ENCODE measurements at places on chromosomes 1 and 21. TPM values are rescaled to one million over a fixed set of nuclear protein-coding genes. Genes with fewer than 3 reads are reported as not detected.

DNA sequence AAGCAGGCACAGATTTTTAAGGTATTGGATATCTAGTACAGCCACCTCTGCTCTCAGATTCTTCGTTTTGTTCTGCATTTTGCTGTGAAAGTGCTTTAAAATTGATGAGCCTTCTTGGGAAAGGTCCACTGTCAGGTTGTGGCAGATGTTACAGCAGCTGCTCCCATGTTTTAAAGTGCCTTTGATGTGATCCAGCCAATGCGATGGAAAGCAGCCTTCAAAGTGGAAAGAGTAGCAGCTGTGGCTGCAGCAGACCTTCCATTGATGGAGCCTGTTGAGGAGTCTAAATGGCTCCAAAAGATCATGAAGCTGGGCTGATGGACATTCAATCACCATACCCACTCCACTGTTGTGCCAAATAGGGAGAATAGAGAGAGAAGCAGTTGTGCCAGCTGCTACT lies 816.9 kb downstream of the PLA2G4A start:
- H3K27me3 ChIP-seq, result no peaks in the 10 kb centered on the region
- no peak overlapping the region for H3K4me3 ChIP-seq
- no peak overlapping the region for H3K27ac ChIP-seq
- H3K36me3 ChIP-seq, result no peaks in the 10 kb centered on the region

DNA sequence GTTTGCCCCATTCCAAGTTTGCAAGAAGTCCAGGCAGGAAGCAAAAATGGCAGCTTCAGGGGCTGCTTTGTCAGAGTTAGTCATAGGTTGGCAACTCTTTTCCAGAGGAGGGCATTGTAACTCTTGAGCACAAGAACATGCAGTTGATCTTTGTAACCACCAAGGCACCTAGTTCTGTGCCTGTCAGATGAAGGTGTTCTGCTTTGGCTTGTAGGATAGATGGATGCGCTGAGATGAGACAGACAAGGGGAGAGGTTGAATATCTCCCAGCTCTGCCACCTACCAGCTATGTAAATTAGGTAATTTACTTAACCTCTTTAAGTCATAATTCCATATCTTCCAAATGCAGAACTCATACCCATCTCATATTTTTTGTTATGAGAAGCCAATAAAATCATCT lies 89.3 kb downstream of the ZNF648 start:
- H3K36me3 ChIP-seq, result no peaks in the 10 kb centered on the region
- DNase-seq, result no peak
- H3K27me3 ChIP-seq, result no peaks in the 10 kb centered on the region
- no peaks in the 10 kb centered on the region for H3K4me1 ChIP-seq

- no peak overlapping the region for H3K4me3 ChIP-seq
- no peak overlapping the region for H3K27ac ChIP-seq
- H3K36me3 ChIP-seq, result no peaks in the 10 kb centered on the region
- no peaks in the 10 kb centered on the region for H3K27me3 ChIP-seq
- no peaks in the 10 kb centered on the region for H3K4me1 ChIP-seq
Measured at GRCh38 chr1:239361403-239361802, 25.0 kb upstream of the CHRM3 start.

Gene ARHGAP29
- 19.4 TPM for polyA plus RNA-seq

DNA sequence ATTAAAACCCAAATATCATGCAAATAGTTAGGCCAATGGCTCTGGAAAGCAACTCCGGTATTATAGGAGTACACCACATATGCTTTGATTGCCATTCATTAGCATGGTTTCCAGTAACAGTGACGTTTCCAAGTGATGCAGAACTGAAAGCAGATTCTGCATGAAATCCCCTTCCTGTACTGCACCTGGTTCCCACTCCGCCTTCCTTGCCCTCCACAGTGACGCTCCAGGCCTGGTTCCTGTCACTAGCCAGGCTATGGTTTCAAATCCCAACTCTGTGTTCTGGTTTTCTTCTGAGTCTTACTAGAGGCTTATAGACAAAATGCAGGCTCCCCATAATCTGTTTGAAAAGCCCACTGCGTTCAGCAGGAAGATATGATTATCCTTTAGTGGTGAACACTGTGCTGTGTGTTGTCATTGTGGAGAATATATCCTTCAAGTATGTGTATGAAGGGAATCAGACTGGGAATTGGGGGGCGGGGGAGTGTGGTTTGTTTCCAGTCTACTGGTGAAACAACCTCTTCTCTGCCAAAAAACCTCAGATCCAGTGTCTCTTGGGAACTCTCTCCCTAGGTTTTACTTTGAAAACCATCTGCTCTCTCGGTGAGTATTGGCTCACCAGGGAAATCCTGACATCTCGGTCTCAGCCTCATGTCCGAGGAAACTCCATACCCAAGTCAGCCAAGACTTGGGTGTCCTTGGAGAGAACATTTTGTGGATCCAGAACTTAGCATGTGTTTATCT lies 78.7 kb downstream of the TYW3 start:
- H3K27ac ChIP-seq, result no peak overlapping the region
- H3K36me3 ChIP-seq, result no peaks in the 10 kb centered on the region
- H3K4me3 ChIP-seq, result no peak overlapping the region
- H3K27me3 ChIP-seq, result no peaks in the 10 kb centered on the region
- DNase-seq, result no peak

Gene MCM3AP
- polyA plus RNA-seq, result 71.5 TPM

Gene SERPINC1
- polyA plus RNA-seq, result not detected
